Fibroblast of lung (primary cell): ENCODE measurements at places on chromosomes 11 and 22. TPM values are rescaled to one million over a fixed set of nuclear protein-coding genes. Genes with fewer than 3 reads are reported as not detected.

Gene LRRC4C
- 0.02 and 0.07 TPM in 2 replicates for polyA plus RNA-seq

GRCh38 chr11:117822074-117823033, 2.2 kb downstream of the FXYD2 start:
- H3K4me3 ChIP-seq: no peak overlapping the region
- no peaks in the 10 kb centered on the region for H3K27me3 ChIP-seq
- peaks cover 4% of the 10 kb centered on the region for H3K4me1 ChIP-seq
- no peak overlapping the region for H3K27ac ChIP-seq
- DNase-seq: no peak

DNA sequence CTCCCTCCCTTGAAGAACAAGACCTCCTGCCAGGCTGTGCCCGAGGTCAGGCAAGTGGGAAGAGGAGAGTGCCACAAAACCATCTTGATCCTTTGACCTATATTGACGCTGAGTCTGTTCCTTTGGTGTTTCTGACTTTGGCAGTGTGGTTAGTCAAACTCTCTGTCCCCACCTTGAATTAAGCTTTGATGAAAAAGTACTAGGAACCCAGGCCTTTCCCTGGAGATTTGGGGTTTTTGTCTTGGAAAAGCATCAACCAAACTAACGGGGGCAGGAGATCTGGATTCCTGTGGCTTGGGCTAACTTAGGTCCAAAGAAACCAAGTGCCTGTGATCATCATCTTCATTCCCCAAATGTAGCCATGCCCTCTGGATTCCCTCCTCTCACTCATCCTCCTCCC, 40.4 kb downstream of the ARFGAP2 start:
- no peak overlapping the region for H3K27ac ChIP-seq
- H3K36me3 ChIP-seq: peaks cover 2% of the 10 kb centered on the region
- no peak overlapping the region for H3K4me3 ChIP-seq
- no peaks in the 10 kb centered on the region for H3K27me3 ChIP-seq
- DNase-seq: no peak

- no peaks in the 10 kb centered on the region for H3K36me3 ChIP-seq
- H3K27ac ChIP-seq: no peak overlapping the region
- H3K4me3 ChIP-seq: no peak overlapping the region
- no peaks in the 10 kb centered on the region for H3K27me3 ChIP-seq
These were observed 12.3 kb upstream of the ASRGL1 start for GRCh38 chr11:62324731-62325556.

Gene TREH
- not detected in 2 replicates for polyA plus RNA-seq

- H3K4me1 ChIP-seq: no peaks in the 10 kb centered on the region
- H3K27ac ChIP-seq: no peak overlapping the region
- no peaks in the 10 kb centered on the region for H3K27me3 ChIP-seq
- no peak overlapping the region for H3K4me3 ChIP-seq
- DNase-seq: no peak
- H3K36me3 ChIP-seq: no peaks in the 10 kb centered on the region
These were observed 52.3 kb upstream of the SOX6 start for GRCh38 chr11:16408619-16409018.

GRCh38 chr11:57458410-57459163, 1.7 kb upstream of the RTN4RL2 start:
- H3K36me3 ChIP-seq: no peaks in the 10 kb centered on the region
- peak overlapping the region; percentile 49 for H3K4me3 ChIP-seq
- peaks cover 14% of the 10 kb centered on the region for H3K27me3 ChIP-seq
- no peaks in the 10 kb centered on the region for H3K4me1 ChIP-seq
- no peak for DNase-seq
- H3K27ac ChIP-seq: no peak overlapping the region

DNA sequence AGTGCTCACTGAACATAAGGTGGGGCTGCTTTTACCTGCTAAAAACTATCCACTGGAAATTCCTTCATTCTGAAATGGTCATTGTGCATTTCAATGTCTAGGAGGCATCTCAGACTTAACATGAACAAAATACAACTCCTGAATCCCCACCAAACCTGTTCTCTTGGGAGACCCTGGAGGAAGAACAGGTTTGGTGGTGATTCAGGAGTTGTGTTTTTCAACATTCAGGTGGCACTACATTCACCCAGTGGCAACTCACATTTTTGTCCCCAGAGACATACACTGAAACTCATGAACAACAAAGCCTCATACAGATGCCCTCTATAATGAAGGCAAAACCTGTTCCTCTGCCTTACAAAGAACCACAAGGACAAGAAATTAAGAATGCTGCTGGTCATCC, 64.3 kb upstream of the CYP2D6 start:
- no peaks in the 10 kb centered on the region for H3K27me3 ChIP-seq
- DNase-seq: no peak
- H3K4me3 ChIP-seq: no peak overlapping the region
- H3K27ac ChIP-seq: no peak overlapping the region
- no peaks in the 10 kb centered on the region for H3K36me3 ChIP-seq
- H3K4me1 ChIP-seq: no peaks in the 10 kb centered on the region

Gene HPX
- polyA plus RNA-seq: 0.18 and 0.28 TPM in 2 replicates

DNA sequence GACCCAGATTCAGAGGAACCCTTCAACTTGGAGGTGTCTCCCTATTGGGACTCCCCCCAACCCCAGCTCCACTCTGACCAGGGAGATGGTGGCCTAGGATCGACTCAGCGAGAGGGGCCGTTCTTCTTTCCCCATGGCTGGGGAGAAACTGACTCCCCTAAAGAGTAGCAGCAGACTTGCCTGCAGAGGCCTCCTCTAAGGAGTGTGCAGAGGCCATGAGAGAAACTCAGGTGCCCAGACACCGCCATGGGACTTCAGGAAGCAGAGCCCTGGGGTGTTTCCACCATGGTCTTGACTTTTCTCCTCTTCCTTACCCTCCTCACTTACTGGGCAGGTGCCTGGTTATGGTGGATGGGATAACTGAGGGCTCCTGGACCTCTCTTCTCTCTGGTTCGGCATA, 2.6 kb upstream of the TOP3B start:
- peaks cover 3% of the 10 kb centered on the region for H3K4me1 ChIP-seq
- no peak overlapping the region for H3K27ac ChIP-seq
- H3K27me3 ChIP-seq: peaks cover 8% of the 10 kb centered on the region
- H3K36me3 ChIP-seq: no peaks in the 10 kb centered on the region
- H3K4me3 ChIP-seq: no peak overlapping the region

Gene CHRM1
- not detected in 2 replicates for polyA plus RNA-seq

Gene DLG2
- polyA plus RNA-seq: 0.54 and 0.77 TPM in 2 replicates

DNA sequence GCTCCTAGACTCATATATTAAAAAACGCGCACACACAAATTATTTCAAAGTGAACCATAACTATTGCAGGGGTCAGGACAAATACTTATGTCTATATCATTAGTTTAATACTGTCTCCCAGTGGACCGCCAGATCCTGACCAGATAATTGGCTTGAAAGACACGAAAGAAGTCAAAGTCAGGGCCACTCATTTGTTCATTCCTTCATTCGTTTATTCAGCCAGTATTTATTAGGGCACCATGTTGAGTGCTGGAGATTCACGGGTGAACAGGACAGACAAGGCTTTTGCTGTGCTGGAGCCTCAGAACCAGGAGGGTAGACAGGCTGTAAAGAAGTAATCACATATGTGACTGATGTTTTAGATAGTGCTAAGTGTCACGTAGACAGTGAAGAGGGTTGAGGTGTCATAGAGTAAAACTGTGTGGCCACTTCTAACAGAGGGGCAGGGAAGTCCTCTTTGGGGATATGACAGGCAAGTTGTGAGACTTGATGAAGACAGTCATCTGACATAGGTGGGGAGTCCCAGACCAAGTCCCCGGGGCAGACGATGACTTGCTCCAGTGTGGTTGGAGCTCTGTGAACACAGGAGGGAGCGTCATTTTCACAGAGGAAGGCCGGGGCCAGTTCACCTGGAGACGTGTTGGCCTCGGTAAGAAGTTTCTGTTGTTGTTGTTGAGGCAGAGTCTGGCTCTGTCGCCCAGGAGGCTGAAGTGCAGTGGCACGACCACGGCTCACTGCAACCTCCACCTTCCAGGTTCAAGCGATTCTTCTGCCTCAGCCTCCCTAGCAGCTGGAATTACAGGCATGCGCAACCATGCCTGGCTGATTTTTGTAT, 25.9 kb downstream of the RBX1 start:
- no peaks in the 10 kb centered on the region for H3K27me3 ChIP-seq
- H3K36me3 ChIP-seq: peaks cover 4% of the 10 kb centered on the region
